ENCODE measurements at places on chromosomes 2 and 18. TPM values are rescaled to one million over a fixed set of nuclear protein-coding genes. Genes with fewer than 3 reads are reported as not detected.

GRCh38 chr2:6143812-6144211 lies 451.6 kb downstream of the SOX11 start:
- DNase-seq: no peak

- DNase-seq: no peak
Measured at GRCh38 chr2:68250652-68251186, 1.6 kb downstream of the PPP3R1 start.

- DNase-seq: no peak
Measured at GRCh38 chr2:85534881-85535280, 4.1 kb upstream of the MAT2A start.

- DNase-seq: no peak
Measured at GRCh38 chr2:237569041-237569440, 2.7 kb downstream of the PRLH start.

GRCh38 chr2:53767405-53768241 lies at the start of gene CHAC2:
Gene CHAC2 (plus strand): TSS chr2:53767804. CDS start chr2:53767887, 83 bp downstream.
- peak; percentile 93 for DNase-seq

DNA sequence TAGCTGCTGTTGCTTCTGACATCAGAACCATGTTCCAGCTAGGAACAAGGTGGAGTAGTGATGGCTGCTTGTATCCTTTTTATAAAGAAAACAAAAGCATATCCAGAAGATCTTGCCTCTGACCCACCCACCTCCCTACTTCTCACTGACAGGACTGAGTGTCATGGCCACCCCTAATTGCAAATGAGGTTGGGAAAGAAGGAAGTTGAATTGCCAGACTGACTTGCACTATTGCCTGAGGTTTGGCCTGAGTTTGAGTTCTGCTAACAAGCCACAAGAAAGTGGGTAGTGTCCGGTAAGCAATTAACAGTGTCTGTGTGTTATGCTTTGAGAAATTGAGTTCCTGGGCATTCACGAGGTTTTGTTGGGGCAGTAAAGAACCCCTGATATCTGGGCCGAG lies 22.8 kb downstream of the SGPP2 start:
- no peak for DNase-seq

- DNase-seq: no peak
Measured at GRCh38 chr2:96907115-96908041, 37.5 kb upstream of the SEMA4C start.

- DNase-seq: no peak
Measured at GRCh38 chr2:200443916-200444315, 66.0 kb downstream of the KCTD18 start.

DNA sequence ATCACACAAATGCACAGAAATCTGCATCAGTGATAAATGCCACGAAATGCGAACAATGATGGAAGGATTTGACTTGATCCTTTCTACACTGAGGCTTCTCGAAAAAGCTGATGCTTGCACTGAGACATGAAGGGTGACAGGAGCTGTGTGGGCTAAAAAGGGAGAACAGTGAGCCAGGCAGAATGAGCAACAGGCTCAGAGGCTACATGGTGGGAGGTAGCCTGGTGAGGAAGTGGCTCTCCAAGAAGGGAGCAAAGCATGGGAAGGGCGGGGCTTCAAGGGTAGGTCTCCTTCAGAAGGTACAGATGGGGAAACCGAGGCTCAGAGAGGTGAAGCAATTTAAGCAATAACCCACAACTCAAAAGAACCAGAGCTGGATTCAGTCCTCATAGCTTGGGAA lies 82.4 kb downstream of the TRIM43 start:
- no peak for DNase-seq

DNA sequence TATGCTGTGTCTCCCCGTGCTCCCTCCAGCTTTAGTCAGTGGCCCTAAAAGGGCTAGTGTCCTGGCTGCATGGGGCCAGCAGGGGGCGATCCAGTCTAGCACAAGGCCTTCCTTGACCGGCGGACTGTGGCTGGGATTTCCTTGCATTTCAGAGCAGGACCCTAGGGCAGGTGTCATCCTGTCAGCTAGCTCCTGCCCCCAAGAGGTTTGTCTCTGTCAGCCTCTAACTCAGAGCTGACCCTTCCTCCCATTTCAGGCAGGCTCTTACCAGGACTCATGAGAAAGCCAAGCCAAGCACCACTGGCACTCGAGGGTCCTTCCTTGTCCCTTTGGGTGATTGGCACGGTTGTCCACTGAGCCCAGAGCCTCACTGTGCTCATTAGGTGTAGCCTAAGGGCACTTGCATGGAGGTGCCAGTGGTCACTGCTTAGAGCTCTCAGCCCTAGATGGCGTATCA lies 140.3 kb downstream of the RPIA start:
- no peak for DNase-seq

DNA sequence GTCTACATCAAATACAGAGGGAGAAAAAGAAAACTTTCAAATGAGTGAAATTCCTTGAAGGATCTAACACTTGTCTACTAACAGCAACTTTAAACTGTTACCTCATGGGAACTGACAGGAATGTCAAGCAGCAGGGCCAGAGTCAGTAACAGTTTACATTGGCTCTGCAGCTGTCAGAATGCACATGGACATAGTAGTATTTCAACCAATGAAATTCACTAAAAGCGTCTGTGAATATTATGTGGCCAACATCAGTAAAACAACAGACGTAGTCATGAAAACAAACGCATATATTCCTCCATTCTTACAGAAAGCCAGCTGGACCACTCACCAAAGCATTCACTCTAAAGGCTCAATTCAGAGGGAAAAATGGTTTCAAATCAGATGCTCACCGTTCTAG lies 79.3 kb upstream of the RNU4ATAC start:
- DNase-seq: no peak

- no peak for DNase-seq
Measured at GRCh38 chr2:50469784-50470183, 562.1 kb downstream of the NRXN1 start.

- no peak for DNase-seq
Measured at GRCh38 chr2:193542762-193543161, 1348.0 kb upstream of the TMEFF2 start.

GRCh38 chr2:13522917-13523821 lies 806.4 kb downstream of the TRIB2 start:
- no peak for DNase-seq

GRCh38 chr2:207767461-207768167 lies 2.1 kb downstream of the FZD5 start:
- DNase-seq: no peak

DNA sequence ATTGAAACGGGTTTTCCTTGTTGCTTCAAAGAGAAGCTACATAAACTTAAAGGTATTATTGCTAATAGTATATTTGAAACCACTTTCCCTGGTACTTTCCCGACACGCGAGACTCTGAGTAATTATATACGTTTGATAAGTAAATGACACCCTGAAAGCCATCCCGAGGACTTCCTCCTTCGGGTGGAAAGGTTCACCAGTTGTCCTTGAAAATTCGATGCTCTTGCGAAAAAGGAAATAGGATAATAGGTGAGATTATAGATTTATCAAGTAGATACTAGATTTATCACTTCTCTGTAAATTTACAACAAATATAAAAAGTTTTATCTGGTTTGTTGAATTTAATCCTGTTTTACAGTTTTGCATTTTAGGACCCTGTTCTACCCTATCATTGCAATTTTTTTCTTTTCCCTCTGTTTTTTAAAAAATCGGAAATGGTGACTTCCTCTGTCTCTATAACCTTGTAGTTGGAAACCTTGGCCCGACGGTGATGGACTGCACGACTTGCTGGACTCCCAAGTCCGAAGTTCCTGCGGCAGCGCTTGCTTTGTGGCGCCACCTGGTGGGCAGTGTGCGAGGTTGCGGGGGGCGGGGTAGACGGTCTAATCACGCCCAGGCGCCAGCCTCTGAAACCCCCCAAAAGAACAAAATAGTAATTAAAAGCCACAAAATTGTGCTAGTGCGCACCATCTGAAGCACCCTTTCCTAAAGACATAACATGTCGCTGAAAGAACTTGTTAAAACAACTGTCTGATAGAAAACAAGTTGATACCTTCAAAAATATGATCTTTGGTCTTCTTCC lies 972 bp upstream of the DLX2 start:
- DNase-seq: peak; percentile 96

GRCh38 chr2:105142239-105142638 lies 99.3 kb upstream of the GPR45 start:
- no peak for DNase-seq

GRCh38 chr2:64101141-64101591 lies 43.1 kb downstream of the PELI1 start:
- DNase-seq: no peak

GRCh38 chr2:158004126-158004764 lies 97.4 kb upstream of the UPP2 start:
- DNase-seq: no peak

- DNase-seq: no peak
Measured at GRCh38 chr2:207352978-207353671, 176.6 kb upstream of the CREB1 start.

GRCh38 chr2:102449370-102449974 lies 23.6 kb upstream of the SLC9A4 start:
- no peak for DNase-seq

- peak; percentile 27 for DNase-seq
Measured at GRCh38 chr2:118903551-118904479, 38.2 kb upstream of the MARCO start.

GRCh38 chr2:203893401-203893800 lies 25.8 kb downstream of the CTLA4 start:
- DNase-seq: no peak

DNA sequence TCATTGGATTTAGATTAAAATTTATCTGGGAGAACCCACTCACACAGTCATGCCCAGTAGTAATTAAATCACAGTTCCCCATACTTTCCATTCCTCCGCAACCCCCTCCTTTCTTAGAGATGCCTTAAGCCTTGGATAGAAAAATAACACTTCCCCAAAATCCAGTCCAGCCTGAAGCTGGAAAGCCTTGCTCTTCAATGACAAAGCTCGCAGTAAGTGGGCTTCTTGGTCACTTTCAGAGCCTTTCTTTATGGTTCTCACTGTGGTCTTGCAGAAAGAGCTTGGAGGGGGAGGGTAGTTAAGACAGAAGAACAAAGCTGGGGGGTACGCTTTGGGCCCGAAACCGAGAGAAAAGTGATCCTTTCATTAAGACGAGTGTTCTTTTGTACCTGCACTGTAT lies 802.1 kb upstream of the POU3F3 start:
- DNase-seq: no peak

- DNase-seq: no peak
Measured at GRCh38 chr2:118224895-118225311, 136.6 kb downstream of the INSIG2 start.

DNA sequence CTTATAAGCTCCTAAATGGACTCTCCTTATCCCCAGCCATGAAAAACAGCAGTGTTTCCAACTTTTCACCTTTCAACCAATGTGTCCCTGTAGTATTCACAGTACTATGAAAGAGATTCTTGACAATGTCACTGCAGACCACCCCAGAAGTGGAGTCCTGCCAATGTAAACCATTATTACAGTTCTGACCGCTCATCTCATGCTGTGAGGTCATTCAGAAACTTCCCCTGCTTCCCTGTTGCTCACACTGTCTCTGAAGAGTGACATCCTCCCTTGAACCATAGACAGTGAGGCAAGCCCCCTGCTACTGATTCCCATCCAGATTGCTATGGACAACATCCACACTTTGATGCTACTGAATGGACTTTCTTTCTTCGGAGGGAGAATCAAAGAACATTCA lies 1523.7 kb upstream of the ACVR2A start:
- DNase-seq: no peak

DNA sequence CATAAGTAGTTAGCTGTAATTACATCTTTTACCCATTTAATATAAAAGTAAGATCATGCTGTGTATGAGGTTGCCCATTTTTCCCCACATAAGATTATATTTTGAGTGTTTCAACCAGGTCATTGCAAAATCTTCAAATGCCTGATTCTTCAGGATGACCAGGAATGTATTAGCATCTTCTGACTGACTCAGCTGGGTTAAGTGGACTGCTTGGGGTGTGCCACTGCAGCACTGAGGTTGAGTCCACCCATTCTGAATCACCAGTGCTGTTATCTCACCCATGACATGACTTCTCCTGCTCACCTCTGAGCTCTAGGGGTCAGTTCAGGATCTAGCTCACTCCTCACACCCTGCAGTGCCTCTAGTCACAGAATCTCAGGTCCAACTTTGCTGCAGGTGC lies 576.7 kb upstream of the ZEB2 start:
- DNase-seq: no peak

- peak; percentile 86 for DNase-seq
Measured at GRCh38 chr18:62249478-62250097, 62.5 kb downstream of the RELCH start.

- DNase-seq: no peak
Measured at GRCh38 chr2:43106559-43107527, 119.6 kb downstream of the ZFP36L2 start.

- DNase-seq: no peak
Measured at GRCh38 chr2:99998651-99999320, 143.6 kb downstream of the AFF3 start.

DNA sequence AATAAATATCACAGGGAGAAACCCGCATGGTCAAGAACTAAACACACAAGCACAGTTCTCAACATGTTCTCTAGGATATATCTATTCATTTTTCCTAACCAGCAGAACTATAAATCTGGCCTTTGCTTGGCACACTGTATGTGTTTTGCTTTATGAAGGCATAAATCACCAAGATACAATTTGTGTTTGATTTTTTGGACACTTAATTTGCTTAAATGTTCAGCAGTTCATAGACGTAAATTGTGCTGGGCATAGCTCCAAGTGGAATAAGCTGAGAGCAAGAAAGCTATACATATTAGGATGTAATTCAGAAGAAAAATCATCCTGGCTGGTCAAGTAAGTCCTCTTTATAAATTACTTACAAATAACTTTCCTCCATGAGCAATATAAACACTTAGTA lies 341.5 kb upstream of the ATP5MC3 start:
- DNase-seq: no peak

DNA sequence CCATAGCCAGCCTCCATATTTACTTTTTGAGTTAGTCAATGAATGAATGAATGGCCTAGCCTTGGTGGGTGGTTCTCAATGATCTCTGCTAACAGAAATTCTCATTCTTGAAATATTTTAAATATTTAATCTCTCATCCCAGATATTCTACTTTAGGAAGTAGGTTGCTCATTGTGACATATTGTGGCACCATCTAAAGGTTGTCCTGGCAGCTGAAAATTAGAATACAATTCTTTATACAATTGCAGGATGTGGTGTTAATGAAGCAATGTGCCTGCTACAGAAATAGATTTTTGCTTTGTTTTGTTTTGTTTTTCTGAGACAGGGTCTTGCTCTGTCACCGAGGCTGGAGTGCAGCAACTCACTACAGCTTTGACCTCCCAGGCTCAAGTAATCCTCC lies 35.8 kb downstream of the SCG2 start:
- DNase-seq: no peak

ZNF804A gene
- not detected for total RNA-seq

C1QL2 gene
- total RNA-seq: not detected

MYL1 gene
- not detected for total RNA-seq

DCDC2C gene
- total RNA-seq: not detected

RAB6D gene
- 0.10 TPM for total RNA-seq

TEKT4 gene
- total RNA-seq: not detected

ACADL gene
- total RNA-seq: not detected

RNF152 gene
- 76.4 TPM for total RNA-seq

TNFRSF11A gene
- not detected for total RNA-seq

MROH2A gene
- not detected for total RNA-seq

COLEC12 gene
- total RNA-seq: 113 TPM

RNF144A gene
- total RNA-seq: 9.6 TPM

ABCG5 gene
- total RNA-seq: not detected

ZAP70 gene
- 0.44 TPM for total RNA-seq

MC4R gene
- not detected for total RNA-seq

GCC2 gene
- total RNA-seq: 34.3 TPM

KCNG2 gene
- not detected for total RNA-seq

FBXO48 gene
- total RNA-seq: 0.81 TPM

SULT1C3 gene
- total RNA-seq: not detected

FLACC1 gene
- total RNA-seq: 2.1 TPM

TMEM18 gene
- 32.8 TPM for total RNA-seq

AQP12B gene
- not detected for total RNA-seq

DSG2 gene
- total RNA-seq: 16.6 TPM
